ENCODE measurements at places on chromosomes 4 and X.

DNA sequence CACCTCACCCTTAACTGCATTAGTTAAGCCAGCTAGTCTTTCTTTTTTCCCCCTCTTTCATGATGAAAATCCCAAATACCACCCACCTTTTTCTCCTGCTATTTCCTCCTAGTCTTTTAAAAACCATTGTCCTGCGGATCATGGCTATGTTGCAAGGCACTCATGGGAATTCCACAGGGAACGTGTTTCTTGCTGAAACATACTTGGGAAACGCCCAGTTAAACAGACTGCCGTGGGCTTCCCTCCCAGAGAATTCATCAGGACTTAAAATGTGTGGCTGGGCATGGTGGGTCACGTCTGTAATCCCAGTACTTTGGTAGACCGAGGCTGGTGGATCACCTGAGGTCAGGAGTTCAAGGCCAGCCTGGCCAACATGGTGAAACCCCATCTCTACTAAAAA lies 32.2 kb downstream of the XG start:
- DNase-seq: no peak

DNA sequence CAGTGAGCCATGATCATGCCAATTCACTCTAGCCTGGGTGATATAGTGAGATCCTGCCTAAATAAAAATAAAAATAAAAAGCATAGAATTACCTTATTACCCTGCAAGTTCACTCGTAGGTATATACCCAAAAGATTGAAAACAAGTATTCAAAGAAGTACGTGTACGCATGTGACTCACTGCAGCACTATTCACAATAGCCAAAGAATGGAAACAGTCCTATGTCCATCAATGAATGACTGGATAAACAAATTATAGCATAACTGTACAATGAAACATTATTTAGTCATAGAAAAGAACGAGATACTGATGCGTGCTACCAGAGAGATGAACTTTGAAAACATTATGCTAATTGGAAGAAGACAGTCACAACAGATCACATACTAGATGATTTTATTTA lies 204.6 kb upstream of the DIAPH2 start:
- DNase-seq: no peak

GRCh38 chrX:145002771-145003170 lies 244.5 kb upstream of the SPANXN1 start:
- no peak for DNase-seq

DNA sequence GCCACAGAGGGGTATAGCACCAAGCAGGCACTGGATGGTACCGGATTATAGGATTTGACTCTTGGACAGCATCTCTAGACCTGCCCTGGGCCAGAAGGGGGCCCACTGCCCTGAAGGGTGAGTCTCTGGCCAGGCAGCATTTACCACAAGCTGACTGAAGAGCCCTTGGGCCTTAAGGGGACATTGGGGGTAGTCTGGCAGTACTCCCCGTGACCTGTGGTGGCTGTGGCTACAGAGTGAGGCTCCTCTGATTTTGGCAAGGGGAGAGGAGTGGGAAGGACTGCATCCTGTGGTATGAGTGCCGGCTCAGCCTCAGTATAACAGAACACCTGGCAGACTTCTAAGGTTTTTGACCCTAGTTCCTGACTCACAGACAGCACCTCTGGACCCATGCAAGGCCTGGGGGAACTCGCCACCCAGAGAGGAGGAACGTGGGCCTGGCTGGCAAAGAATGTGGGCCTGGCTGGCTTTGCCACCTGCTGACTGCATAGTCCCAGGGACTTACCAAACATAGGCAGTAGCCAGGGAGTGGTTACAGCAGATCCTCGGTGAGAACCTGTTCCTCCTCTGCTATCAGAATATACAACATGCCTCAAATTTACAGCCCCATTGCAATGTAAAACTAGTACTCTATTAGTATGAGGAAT lies 48.1 kb downstream of the ABCB7 start:
- no peak for DNase-seq

GRCh38 chr4:27616166-27616565 lies 755.5 kb downstream of the STIM2 start:
- no peak for DNase-seq

GRCh38 chr4:185559915-185560281 lies 24.6 kb upstream of the PDLIM3 start:
- peak; percentile 97 for DNase-seq

DNA sequence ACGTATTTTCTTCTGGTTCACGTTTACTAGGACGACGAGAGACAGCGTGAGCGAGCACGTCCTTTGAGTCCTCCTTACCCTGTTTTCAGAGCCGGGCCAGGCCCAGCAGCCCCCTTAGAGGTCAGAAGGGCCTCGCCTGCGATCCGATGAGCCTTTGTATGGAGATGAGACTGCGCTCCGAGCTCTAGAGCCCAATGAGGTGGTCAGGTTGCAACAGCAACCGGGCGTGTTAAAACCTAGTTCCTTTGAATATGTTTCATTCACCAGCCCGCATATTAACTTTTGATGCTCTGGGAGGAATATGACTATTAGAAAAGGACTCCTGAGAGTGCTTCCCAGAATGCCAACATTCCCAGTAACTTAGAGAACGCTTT lies 55.6 kb upstream of the TADA2B start:
- no peak for DNase-seq

- no peak for DNase-seq
These were observed at the start of gene MAGEE2 for GRCh38 chrX:75784680-75785491. Gene MAGEE2 (minus strand): TSS chrX:75785254. CDS start chrX:75785051, 203 bp downstream.

DNA sequence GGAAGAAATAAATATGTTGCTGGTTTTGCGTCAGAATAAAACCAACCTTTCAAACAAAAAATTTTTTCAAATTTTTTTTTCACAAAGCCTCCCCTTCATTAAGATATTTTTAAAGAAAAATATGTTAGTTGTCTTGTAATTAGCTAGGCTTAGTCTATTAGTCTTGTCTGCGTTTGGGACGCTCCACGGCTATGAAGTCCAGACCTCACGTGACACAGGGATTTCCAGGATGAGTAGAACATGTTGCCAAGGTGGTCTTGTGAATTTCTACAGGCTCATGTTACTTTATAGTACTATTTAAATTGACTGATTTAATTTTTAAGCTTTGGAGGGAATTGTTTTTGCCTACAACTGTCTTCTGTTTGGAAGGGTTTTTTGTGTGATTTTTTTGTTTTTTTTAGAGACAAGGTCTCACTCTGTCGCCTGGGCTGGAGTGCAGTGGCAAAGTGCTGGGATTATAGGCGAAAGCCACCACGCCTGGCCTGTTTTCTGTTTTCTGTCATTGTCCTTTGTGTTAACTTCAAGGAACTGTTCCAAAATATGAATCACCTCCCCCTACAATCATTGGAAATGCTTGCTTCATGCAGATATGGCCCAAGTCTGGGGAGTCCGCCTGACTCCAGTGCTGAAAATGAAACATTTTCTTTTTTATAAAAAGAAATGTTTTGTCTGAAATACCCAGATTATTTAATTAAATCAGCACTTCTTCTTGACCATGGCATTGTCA lies 26.2 kb downstream of the TMEM144 start:
- DNase-seq: no peak

- peak; percentile 52 for DNase-seq
These were observed 256.3 kb downstream of the KCNIP4 start for GRCh38 chr4:21692241-21692640.

- DNase-seq: no peak
These were observed 169.7 kb downstream of the FRMPD4 start for GRCh38 chrX:12307961-12308360.

DNA sequence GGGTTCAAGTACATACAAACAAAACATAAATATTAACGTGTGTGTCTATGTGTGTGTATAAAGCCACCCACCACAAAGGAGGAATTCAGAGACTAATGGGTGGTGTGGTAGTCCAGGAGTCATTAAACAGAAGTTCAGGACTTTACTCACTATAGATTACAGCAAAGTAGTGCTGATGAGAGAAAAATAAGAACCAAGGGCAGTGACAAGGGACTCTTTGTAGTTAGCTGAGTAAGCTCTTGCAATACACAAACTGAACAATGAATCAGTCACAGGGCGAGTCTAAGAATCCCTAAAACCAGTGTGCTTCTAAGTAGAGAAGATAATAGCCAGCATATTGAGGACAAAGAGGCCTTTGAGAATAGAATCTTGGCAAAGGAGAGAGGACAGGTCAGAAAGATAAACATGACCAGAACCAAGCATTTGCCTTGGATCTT lies 232.4 kb downstream of the PPP3CA start:
- peak; percentile 75 for DNase-seq

- DNase-seq: no peak
These were observed 310.1 kb upstream of the RASGEF1B start for GRCh38 chr4:81781799-81782198.

DNA sequence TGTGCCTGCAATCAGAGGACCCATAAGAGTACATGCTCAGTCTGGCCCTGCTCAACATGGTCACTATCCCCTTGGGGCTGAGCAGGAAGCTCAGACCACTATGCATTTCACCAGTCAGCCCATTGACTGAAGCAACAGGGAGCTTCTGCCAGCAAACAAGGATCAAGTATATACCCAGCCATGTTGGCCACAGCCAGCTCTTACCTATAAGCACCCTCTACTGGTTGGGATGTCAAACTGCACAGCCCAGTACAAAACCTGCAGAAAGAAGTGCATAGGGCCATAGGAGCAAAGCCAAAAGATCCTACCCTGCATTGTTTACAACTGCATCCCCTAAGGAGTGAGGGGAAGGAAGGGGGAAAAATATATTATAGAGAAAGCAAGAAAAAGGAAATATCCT lies 214.4 kb upstream of the CPEB2 start:
- DNase-seq: no peak

- no peak for DNase-seq
These were observed 8.5 kb downstream of the UNC5C start for GRCh38 chr4:95540227-95540626.

GRCh38 chrX:153766098-153766817 lies 2.2 kb downstream of the PLXNB3 start:
- DNase-seq: peak; percentile 38

GRCh38 chr4:153792618-153793247 lies 3.9 kb upstream of the SFRP2 start:
- no peak for DNase-seq

- no peak for DNase-seq
These were observed 3.9 kb downstream of the RIPPLY1 start for GRCh38 chrX:106899276-106899675.

DNA sequence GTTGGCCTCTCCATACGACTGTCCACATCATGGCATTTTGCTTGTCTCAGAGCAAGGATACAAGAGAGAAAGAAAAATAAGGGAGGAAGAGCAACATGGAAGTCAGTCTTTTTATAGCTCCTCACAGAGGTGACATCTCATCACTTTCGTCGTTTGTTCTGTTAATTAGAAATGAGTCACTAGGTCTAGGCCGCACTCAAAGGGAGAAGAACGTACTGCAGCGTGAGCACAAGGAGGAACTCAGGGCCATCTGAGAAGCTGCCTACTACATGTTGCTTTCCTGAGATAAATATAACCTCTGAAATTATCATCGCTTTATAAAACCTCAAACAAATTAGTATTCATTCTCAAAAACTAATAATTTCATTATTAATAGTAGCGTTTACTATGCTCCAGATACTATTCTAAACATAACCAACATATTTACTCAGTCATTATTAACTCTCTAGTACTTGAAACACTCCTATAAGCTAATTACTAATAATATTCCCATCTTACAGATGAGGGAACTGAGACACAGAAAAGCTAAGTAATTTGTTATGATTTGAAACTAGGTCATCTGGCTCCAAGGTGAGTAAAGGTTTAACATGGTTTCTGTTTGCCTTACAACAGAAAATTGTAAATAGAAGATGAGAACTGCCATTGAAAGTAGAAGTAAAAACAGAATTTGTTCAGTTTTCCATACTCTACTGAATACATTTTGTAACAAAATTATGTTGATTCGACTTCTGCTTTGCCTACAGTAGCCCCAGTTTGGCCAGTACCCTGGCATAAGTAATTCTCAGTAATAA lies 213.2 kb upstream of the UGT8 start:
- DNase-seq: no peak

- DNase-seq: no peak
These were observed 156.3 kb downstream of the CBR4 start for GRCh38 chr4:168853770-168854169.

GRCh38 chrX:46961574-46962283 lies 49.5 kb downstream of the JADE3 start:
- DNase-seq: no peak

GRCh38 chr4:15147714-15148113 lies 145.4 kb downstream of the CPEB2 start:
- no peak for DNase-seq

GRCh38 chr4:65089666-65090065 lies 580.6 kb downstream of the EPHA5 start:
- DNase-seq: no peak

DNA sequence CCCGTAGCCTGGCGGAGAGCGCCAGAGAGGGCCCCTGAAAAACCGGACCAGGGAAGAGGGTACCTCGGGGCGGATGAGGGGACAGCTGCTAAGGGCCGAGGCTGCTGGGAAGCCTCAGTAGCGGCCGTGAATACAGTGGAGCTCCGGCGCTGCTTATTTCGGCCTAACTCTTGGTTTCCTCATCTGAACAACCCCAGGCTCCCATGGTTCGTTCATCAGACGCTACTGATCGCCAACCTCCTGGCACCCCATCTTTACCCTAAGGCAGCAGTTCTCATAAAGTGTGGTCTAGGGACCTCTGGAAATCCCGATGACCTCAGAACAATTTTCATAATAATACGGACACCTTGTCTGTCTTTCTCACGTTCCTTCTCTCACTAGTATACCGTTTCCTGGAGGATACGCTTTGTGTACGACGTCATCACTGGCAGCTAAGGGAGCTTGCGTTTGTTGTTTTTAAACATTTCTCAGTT lies 645 bp upstream of the RAB28 start:
- peak; percentile 17 for DNase-seq

DNA sequence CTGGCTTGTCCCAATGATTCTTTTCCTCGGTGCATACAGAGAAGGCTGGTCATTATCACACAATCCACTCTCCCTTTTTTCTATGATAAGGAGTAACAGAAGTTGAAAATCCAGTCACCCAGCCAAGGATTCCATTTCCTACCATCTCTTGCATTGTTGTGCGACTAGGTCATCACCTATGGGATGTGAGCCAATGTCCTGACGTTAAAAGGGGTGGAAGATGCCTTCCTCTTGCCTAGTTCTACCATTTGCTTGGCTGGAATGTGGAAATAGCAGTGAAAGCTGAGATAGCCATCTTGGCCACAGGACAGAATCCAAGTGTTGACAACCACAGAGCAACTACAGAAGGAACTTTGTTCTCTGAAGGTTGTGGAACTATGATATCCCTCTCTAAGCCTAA lies 132.2 kb upstream of the KIT start:
- no peak for DNase-seq

- no peak for DNase-seq
These were observed 28.3 kb downstream of the MMRN1 start for GRCh38 chr4:89922848-89923416.

GRCh38 chrX:115504167-115504566 lies 56.8 kb upstream of the PLS3 start:
- DNase-seq: no peak

GRCh38 chrX:80808881-80809411 lies 731 bp downstream of the BRWD3 start:
- DNase-seq: no peak

All from retinal pigment epithelial cell (primary cell).